CD4-positive, alpha-beta T cell (primary cell): ENCODE measurements at places on chromosomes 7 and 10. TPM values are rescaled to one million over a fixed set of nuclear protein-coding genes. Genes with fewer than 3 reads are reported as not detected.

DNA sequence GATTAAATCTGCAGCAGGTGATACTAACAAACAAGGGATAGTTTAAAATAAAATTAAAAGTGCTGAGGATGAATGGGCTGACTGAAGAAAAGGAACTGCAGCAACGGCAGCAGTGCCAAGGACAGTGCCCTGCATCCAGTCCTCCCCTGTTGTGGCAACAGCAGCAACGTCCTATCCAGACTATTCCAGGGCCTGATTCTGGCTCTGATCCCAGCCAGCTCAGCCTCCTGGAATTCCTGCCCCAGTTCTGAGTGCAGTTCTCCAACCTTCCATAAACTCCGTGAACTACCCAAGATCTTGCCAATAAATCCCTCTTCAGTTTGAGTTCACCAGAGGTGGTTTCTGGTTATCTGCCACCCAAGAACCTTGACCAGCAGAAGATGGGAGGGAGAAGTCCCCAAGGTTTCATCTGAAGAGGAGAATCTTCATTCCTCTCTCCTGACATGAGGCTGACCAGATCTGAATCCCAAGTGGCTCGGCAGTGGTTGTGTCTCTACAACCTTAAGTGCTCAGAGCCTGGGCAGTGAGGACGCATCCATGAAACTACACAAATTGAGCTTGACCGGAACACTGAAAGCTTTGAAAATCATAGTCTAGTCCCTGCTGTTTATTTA is 115.8 kb downstream of the SORBS1 start:
- DNase-seq, result no peak

GRCh38 chr7:81462672-81463071 is 307.2 kb downstream of the HGF start:
- DNase-seq, result no peak

DNA sequence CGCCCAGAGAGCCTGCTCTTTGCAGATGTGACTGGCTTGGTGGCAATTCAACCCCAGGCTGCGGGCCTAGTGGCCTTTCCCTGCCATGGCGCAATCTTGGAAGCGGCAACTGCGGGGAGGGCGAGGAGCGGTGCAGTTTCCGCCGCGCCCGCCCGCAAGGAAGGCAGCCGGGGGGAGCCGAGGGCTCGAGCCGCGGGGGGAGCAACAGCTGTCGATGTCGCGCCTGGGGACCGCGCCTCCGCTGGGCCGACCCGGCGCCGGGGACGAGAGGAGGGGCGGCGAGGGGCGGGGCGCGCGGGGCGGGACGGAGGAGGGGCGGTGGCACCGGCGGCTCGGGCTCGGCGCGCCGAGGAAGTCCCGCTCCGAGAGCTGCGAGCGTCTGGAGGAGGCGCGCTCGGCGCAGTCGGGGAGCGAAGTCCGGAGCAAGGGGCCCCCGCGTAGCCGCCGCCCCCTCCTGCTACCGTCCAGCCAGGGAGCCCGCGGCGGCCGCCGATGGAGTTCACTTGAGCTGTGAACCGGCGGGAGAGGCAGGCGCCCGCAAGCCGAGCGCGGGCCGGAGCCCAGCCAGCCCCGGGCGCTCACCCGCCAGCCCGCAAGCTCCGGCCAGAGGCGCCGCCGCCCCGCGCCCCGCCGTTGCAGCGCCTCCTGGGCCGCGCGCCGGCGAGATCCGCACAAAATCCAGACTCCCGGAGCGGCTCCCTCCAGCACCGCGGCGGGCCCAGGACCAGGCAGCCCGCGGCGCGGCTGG is 438.1 kb upstream of the GALNT17 start:
- DNase-seq, result peak; percentile 55

- DNase-seq, result no peak
Measured at GRCh38 chr10:103458720-103459119, at the start of gene CALHM1. Gene CALHM1 (minus strand): TSS chr10:103458900. CDS start chr10:103458751, 149 bp downstream.

DNA sequence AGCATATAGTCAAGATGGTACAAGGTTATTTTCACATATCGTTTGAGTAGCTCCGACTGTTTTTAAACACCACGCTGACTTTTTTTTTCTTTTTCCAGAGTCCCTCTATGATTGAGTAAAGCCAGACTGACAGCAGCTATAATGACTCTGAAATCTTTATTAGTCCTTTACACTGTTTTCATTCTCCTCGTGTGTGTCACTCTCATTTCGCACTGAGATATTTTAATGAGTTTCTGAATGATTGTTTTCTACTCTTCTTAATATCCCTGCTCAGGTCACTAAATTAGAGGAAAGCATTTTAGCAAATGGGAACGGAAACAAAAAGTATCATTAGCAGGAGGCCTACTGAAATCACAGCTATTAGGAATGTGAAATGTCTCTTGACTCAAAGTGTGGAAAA is 162.3 kb upstream of the MTPN start:
- DNase-seq, result no peak

DNA sequence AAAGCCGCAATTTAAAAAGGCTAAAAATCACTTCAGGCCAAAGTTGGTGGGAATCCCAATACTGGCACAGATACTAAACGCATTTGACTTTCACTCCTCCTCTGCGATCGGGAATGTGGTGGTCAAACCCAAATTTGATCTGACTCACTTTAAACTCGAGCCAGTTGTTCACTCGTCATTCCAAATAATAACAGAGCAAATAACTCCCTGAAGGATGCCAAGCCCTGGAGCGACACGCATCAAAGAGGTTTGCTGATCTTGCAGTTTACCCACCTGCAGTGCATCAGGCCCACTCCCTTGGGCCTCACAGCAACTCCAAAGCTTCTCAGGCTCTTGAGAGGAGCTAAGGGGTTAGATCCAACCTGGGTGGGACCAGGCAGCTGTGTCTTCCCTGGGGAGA is 12.2 kb downstream of the PTN start:
- no peak for DNase-seq

DNA sequence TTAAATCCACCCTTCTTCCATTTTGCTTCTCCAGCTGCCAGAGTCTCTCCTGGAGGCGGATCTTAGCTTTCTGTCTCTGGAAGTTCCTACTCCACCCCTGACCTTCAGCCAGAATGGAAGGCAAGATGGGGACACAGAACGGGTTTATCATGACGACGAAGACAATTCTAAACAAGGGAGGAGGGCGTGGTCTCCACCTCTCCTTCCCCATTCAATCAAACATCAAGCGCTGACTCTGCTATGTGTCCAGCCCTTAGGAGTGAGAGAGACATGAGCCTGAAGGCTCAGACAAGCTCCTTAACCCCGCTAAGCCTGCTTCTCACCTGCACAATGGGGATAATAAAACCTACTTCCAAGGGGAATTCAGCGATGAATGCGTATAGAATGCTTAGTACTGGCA is 3.1 kb downstream of the CYP17A1 start:
- DNase-seq, result no peak

GRCh38 chr10:59287587-59288255 is 74.6 kb downstream of the FAM13C start:
- DNase-seq, result no peak

DNA sequence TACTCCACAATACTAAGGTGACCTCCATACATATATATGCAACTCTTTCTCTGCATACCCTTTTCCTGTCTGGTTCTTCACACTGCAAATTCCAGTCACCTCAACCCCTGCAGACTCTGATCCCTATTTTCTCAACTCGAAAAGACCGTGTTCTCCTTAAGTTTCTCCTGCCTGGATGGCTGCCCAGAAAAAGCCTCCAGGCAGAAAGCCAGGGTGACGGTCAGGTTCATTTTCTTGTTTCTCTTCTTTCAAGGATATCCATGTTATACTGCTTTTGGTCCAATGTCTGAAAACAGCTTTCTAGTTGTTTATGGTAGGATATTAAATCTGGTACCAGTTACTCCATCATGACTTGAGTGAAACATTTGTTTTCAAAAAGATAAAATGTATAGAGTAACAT is 267.8 kb upstream of the MYO3A start:
- no peak for DNase-seq

- DNase-seq, result no peak
Measured at GRCh38 chr10:34698248-34698831, 116.8 kb downstream of the PARD3 start.

DNA sequence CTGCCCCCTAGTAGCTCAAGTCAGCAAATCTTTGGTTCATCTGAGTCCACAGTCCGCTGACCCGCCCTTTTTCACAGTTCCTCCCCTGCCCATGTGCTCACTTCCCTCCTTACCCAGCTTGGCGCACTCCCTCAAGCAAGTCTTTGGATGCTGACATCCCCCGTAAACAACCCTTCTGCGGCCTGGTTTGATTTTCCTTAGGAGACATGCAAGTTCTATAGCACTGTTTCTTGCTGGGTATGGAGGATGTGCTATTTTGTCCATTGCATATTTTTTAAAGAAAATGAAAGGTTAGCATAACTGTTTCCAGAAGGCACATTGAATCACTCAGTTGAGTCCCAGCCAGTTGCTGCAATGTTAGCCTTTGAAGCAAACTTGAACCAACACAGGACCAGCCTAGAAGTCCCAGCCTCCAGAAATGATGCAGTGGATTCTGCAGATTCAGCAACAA is 38.2 kb downstream of the HTRA1 start:
- DNase-seq, result no peak

GRCh38 chr10:61852261-61852660 is 49.2 kb upstream of the ARID5B start:
- DNase-seq, result no peak

DNA sequence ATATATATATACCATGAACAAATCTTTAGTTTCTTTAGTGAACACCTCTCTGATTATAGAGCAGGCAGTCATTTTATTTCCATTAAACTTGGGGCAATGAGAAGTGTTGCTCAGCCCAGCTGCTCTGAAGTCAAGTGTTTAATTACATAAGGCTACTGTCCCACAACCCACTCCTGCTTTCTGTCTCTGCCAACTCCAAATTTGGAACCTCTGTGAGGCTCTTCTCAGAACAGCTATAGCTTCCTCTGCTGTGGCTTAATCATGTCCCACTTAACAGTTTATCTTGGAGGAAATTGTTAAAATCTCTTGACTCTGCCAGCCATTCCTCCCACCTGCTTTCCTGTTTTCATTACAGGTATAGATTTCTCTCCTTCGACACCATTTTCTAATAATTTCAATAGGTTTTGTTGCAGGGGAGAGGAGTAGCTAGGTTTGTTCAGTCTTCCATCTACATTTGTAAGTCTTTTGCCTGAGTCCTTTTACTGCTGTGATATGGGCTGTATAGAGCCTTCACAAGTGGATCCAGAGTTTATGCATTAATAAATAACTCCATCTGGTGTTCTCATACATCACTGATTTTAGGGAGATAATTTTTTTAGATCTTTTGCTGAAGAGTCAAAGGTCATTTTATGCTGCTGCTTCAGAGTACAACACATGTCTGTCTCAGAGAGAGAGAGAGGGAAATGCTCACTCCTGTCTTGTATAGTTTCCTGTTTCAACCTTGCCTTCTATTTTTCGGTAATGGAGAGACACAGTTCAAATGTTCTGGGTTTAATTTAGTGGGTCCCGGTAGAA is 170.4 kb downstream of the WNT2 start:
- no peak for DNase-seq

Gene FBXO24
- 0.66 TPM for total RNA-seq

Gene CXCL12
- total RNA-seq, result not detected

Gene FGL2
- 1.5 TPM for total RNA-seq

Gene PAX4
- total RNA-seq, result not detected

Gene ASB10
- total RNA-seq, result not detected

Gene BMPER
- not detected for total RNA-seq

Gene NANOS1
- total RNA-seq, result 0.08 TPM

Gene GPR141
- not detected for total RNA-seq
